ENCODE measurements at places on chromosomes 6 and 20. TPM values are rescaled to one million over a fixed set of nuclear protein-coding genes. Genes with fewer than 3 reads are reported as not detected.
A peak's percentile ranks its signal among the peaks of the same experiment; 100 is the strongest.

DNA sequence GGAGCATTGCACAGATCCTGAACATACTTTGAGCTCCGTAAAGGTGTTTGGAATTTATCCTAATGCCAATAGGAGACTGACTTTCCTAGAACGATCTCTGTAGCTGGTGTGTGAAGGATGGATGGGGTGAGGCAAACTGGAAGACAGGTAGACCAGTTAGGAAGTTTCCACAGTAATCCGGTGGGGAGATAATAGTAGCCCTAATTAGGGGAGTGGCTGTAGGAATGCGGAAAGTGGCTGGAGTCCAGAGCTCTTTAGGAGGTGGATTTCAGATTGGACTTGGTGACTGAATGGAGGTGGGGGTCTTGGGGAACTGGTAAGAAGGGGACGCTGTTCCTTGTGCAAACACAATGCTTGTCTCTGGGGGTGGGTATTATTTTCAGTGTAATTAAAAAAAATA lies 146.3 kb downstream of the SOX4 start:
- no peaks in the 10 kb centered on the region for H3K36me3 ChIP-seq
- H3K4me1 ChIP-seq = peaks cover 14% of the 10 kb centered on the region
- H3K27ac ChIP-seq = no peak overlapping the region
- no peak for DNase-seq

GRCh38 chr20:46087161-46087560 lies 2.6 kb downstream of the NCOA5 start:
- no peaks in the 10 kb centered on the region for H3K36me3 ChIP-seq
- H3K27ac ChIP-seq = no peak overlapping the region
- no peaks in the 10 kb centered on the region for H3K27me3 ChIP-seq

GRCh38 chr6:163994566-163994965 lies 580.0 kb downstream of the QKI start:
- H3K4me3 ChIP-seq = no peak overlapping the region
- DNase-seq = no peak
- no peaks in the 10 kb centered on the region for H3K36me3 ChIP-seq
- H3K27me3 ChIP-seq = no peaks in the 10 kb centered on the region
- no peak overlapping the region for H3K27ac ChIP-seq
- no peaks in the 10 kb centered on the region for H3K4me1 ChIP-seq

GRCh38 chr20:44478206-44478605 lies 2.5 kb downstream of the TTPAL start:
- no peak for DNase-seq
- peaks cover 27% of the 10 kb centered on the region for H3K36me3 ChIP-seq
- H3K27me3 ChIP-seq = no peaks in the 10 kb centered on the region
- peaks cover 20% of the 10 kb centered on the region for H3K4me1 ChIP-seq
- peak overlapping the region; percentile 37 for H3K27ac ChIP-seq
- H3K4me3 ChIP-seq = no peak overlapping the region

- H3K4me1 ChIP-seq = peaks cover 60% of the 10 kb centered on the region
- DNase-seq = no peak
- no peaks in the 10 kb centered on the region for H3K27me3 ChIP-seq
- H3K36me3 ChIP-seq = no peaks in the 10 kb centered on the region
- H3K27ac ChIP-seq = peak overlapping the region; percentile 99
Measured at GRCh38 chr6:156780962-156781853, 4.0 kb downstream of the ARID1B start.

- H3K4me1 ChIP-seq = no peaks in the 10 kb centered on the region
- no peaks in the 10 kb centered on the region for H3K27me3 ChIP-seq
- no peak overlapping the region for H3K4me3 ChIP-seq
- DNase-seq = no peak
- no peaks in the 10 kb centered on the region for H3K36me3 ChIP-seq
Measured at GRCh38 chr20:51335329-51335841, 207.1 kb downstream of the NFATC2 start.

Gene SHLD1
- 0.98 TPM for total RNA-seq

- H3K27me3 ChIP-seq = no peaks in the 10 kb centered on the region
- H3K4me1 ChIP-seq = peaks cover 29% of the 10 kb centered on the region
- no peaks in the 10 kb centered on the region for H3K36me3 ChIP-seq
- DNase-seq = no peak
- no peak overlapping the region for H3K4me3 ChIP-seq
- H3K27ac ChIP-seq = peak overlapping the region; percentile 31
Measured at GRCh38 chr6:6701864-6702263, 113.3 kb downstream of the LY86 start.

GRCh38 chr20:38090061-38090460 lies 56.5 kb downstream of the RPRD1B start:
- no peaks in the 10 kb centered on the region for H3K27me3 ChIP-seq
- H3K4me1 ChIP-seq = peaks cover 10% of the 10 kb centered on the region
- no peak for DNase-seq
- H3K4me3 ChIP-seq = no peak overlapping the region

Gene KIF13A
- 43.0 TPM for total RNA-seq

Gene NHLRC1
- total RNA-seq = 0.74 TPM

GRCh38 chr6:14796974-14797762 lies 448.7 kb upstream of the JARID2 start:
- H3K27ac ChIP-seq = no peak overlapping the region
- H3K27me3 ChIP-seq = no peaks in the 10 kb centered on the region
- H3K4me3 ChIP-seq = no peak overlapping the region
- no peaks in the 10 kb centered on the region for H3K36me3 ChIP-seq
- no peak for DNase-seq
- H3K4me1 ChIP-seq = peaks cover 10% of the 10 kb centered on the region

DNA sequence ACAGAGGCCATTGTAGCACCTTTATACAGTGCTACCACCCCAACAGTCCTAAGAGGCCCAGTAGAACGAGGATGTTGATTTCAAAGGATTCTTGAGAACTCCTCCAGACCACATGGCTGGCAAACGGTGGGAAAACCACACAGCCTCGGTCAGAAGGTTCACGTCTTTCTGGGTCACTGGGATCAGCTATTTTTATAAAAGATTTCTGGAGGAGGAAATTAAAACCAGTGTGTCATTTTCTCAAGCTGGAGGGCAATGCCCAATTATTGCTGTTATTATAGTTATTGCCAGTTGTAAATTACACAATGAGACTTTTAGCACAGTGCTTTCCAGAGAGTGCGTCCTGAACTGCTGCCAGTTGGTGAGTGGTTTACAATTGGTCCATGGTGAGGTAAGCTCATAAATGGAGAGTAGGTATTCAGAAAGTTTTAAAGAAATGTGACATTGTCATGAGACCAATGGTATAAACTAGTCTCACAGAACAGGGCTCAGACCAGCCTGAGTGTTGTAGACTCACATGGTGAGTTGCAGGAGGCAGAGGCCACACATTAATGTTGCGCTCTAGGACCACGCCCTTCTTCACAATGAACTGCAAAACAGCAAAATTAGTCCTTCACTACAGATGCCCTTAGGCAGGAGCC lies 8.4 kb upstream of the PPP1R14C start:
- H3K36me3 ChIP-seq = no peaks in the 10 kb centered on the region
- H3K4me1 ChIP-seq = no peaks in the 10 kb centered on the region
- H3K27ac ChIP-seq = no peak overlapping the region

GRCh38 chr20:48015141-48015910 lies 230.0 kb upstream of the SULF2 start:
- no peaks in the 10 kb centered on the region for H3K27me3 ChIP-seq
- H3K4me3 ChIP-seq = no peak overlapping the region
- no peak overlapping the region for H3K27ac ChIP-seq
- no peak for DNase-seq

DNA sequence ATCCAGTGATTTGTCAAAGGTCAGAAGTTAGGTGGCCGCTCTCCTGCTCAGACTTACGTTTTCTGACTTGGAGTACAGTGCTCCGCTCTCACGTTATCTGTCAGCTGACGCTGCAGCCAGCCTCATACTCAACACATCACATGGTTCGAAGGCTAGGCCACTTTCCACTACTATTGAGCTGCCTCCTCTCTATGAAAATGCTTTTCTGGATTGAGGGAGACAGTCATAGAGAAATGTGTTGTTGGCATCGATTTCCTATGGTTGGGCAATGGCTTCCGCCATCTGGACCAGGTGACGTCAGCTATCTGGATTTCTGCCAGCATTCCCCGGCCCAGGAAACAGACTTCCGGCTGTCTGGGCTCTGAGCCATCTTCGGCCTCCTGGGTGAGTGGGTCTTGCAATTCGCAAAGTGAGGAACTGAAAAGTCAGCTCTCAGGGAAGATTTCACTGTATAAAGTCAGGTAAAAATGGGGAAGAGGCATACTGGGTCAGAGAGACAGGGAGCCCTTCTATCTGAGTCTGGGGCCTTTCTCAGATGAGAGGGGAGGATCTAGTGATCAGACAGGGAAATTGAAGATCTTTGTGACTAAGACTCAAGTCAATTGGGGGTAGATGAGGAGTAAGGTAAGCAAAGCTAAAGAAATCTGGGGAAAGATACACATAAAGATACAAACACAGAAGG lies 37.5 kb upstream of the IER3 start:
- H3K27me3 ChIP-seq = no peaks in the 10 kb centered on the region
- H3K4me3 ChIP-seq = peak overlapping the region; percentile 21
- DNase-seq = no peak
- no peaks in the 10 kb centered on the region for H3K36me3 ChIP-seq

Gene SLC22A2
- not detected for total RNA-seq

DNA sequence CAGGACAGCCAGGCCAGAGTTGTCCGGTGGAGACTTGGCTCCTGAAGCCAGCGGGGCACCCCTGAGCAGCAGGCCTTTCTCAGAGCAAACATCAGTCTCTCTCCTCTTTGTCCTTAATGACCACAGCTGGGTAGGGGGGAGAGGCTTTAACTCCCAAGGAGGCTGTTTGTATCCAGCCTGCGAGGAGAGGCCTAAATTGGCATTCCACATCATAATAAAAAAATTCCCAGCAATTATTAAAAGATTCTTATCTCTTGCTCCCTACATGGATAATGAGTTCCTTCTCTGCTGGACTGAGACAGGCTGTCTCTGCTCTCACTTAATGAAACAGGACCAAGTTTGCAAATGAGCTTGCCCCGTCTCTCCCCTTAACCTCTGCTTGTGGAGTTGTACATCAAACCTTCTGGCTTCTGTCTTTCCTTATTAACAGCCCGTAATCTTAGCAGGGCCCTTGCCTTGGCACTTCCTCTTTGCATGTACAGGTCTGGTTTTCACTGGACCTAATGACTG lies 838.2 kb downstream of the MAFB start:
- H3K4me1 ChIP-seq = peaks cover 20% of the 10 kb centered on the region
- H3K4me3 ChIP-seq = no peak overlapping the region
- H3K27ac ChIP-seq = no peak overlapping the region

DNA sequence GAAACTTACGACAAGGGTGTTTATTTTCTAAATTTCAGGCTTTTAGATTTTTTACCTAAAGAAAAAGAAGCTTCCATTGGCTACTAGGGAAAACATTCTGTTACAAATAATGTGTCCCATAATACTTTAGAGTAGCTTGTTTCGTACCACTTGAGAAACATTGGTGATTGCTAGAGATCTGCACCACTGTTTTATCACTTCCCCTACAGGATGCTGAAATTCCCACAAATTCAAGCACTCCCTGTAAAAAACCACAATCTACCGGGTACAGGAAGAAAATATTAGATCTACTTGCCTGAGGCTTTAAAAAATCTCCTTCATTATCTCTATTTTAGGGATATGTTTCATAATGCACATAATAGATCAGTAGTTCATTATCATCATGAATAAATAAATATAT lies 29.9 kb downstream of the SEL1L2 start:
- no peak overlapping the region for H3K4me3 ChIP-seq
- no peaks in the 10 kb centered on the region for H3K27me3 ChIP-seq
- H3K36me3 ChIP-seq = no peaks in the 10 kb centered on the region
- DNase-seq = no peak

DNA sequence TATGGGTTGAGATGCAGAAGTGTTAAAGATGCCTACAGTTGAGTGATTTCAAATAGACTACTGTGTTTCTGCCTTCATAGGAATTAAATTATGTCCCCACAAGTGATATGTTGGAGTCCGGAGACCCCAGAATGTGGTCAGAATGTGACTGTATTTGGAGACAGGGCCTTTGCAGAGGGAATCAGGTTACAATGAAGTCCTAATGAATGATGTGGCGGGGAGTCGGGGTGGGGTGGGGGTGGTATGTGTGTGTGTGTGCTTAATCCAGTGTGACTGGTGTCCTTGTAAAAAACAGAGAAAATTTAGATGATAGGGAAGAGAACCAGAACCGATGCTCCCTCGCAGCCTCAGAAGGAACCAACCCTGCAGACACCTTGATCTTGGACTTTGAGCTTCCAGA lies 448.2 kb downstream of the QKI start:
- H3K36me3 ChIP-seq = no peaks in the 10 kb centered on the region
- H3K4me3 ChIP-seq = no peak overlapping the region
- H3K27ac ChIP-seq = no peak overlapping the region
- no peaks in the 10 kb centered on the region for H3K4me1 ChIP-seq
- no peaks in the 10 kb centered on the region for H3K27me3 ChIP-seq

DNA sequence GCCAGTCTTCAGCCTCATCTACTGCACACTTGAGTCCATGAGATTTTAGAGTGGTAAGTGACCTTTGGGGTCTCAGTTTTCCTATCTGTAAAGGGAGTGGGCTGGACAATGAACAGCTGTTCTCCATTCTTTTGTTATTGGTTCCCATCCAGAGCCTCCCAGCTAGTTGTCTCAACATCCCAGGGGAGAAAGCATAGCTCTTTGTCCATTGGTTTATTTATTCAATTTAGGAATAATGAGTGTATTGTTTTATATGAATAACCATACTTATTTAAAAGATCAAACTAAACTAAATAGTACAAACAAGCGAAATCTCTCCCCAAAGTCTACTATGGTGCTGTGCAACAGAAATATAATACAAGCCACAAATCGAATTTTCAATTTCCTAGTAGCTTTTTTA lies 13.7 kb downstream of the PIGT start:
- H3K4me3 ChIP-seq = no peak overlapping the region
- DNase-seq = no peak
- H3K36me3 ChIP-seq = no peaks in the 10 kb centered on the region

GRCh38 chr6:133768656-133769295 lies 120.1 kb upstream of the TCF21 start:
- no peaks in the 10 kb centered on the region for H3K27me3 ChIP-seq
- no peaks in the 10 kb centered on the region for H3K4me1 ChIP-seq

Gene ADGRF5
- 10.3 TPM for total RNA-seq

- H3K4me3 ChIP-seq = no peak overlapping the region
- H3K27ac ChIP-seq = no peak overlapping the region
- no peaks in the 10 kb centered on the region for H3K36me3 ChIP-seq
- DNase-seq = no peak
- no peaks in the 10 kb centered on the region for H3K4me1 ChIP-seq
Measured at GRCh38 chr20:38818113-38819065, 12.9 kb downstream of the PPP1R16B start.

Measured in vagina (tissue), 2 donors.